ENCODE measurements at places on chromosomes 12 and 14.

- no peak for DNase-seq
Measured at GRCh38 chr14:92153581-92153980, 31.8 kb downstream of the CPSF2 start.

- DNase-seq = no peak
Measured at GRCh38 chr12:62146318-62146717, 113.9 kb upstream of the USP15 start.

- no peak for DNase-seq
Measured at GRCh38 chr14:35243956-35244355, 48.2 kb upstream of the PSMA6 start.

DNA sequence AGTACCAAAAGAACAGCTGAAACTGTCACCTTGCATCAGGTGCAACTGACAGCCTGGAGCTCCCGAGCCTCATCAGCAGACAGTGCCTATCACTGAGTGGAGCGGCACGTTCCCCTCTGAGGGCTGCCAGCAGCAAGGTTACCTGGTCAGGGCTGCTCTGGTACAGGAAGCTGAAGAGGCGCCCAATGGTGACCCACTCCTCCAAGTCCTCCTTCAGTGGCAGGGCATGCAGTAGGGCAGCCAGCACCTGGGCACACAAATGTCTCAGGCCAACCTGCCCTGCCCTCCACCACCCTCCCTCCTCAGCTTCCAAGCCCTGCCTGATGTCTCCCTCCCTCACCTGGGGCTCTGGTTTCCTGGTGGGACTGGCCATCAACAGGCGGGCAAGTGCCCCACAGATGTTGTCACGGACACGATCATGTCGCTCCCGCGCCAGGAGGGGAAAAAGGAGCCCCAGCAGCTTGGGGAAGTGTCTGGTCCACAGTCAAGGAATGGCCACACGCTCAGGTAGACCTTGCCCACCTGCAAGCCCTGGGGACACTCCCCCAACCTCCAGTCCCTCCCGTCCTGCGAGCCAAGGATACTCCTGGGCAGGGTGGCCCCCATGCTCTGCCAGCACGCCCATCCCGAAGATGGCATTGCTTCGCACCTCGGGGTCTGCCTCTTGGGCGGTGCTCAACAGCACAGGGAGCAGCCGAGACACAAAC is 7.1 kb downstream of the IPO4 start:
- no peak for DNase-seq

- peak; percentile 68 for DNase-seq
Measured at GRCh38 chr12:1592444-1593173, 1.8 kb downstream of the FBXL14 start.

DNA sequence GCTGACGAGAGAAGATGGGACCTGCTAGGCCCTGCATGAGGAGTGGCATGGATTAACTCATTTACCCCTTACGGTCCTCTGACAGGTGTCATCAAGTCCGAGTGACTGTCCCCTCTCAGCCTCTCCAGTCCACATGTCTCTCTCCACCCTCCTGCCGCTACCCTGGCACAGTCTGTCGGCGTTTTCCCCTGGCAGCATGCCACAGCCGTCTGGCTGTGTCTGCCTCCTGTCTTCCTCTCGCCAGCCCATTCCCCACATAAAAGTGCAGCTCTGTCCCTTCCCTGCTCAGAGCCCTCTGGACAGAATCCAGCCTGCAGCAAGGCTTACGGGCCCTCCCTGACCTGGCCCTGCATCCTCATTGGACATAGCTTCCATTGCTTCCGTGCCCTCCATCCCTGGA is 45.6 kb downstream of the UBE3B start:
- no peak for DNase-seq

DNA sequence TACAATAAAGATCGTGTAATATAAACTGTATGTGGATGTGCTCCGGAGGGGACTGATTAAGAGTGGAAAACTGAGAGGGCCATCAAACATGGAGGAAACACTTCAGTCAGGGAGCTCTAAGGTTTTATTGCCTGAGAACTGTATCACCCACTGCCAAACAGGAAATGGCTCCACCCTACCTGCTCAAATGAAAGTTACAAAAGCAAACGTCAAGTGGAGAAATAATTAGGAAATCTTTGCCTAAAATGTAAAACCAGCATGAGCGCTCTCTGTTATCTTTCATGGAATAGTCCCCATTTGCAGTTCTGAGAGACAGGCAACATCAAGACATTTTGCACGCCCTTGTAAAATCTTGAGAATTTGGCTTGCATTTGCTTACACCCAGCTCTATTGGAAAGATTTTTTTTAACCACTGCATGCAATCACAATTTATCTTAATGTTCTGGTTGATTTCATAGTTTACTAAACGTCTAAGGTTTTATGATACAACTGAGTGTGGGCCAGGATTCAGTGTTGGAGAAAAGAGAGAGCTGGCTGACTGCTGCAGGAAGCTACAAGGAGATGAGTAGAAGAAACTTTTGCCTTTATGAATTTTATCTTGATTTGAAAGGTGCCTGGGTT is 344.0 kb upstream of the PRICKLE1 start:
- no peak for DNase-seq

DNA sequence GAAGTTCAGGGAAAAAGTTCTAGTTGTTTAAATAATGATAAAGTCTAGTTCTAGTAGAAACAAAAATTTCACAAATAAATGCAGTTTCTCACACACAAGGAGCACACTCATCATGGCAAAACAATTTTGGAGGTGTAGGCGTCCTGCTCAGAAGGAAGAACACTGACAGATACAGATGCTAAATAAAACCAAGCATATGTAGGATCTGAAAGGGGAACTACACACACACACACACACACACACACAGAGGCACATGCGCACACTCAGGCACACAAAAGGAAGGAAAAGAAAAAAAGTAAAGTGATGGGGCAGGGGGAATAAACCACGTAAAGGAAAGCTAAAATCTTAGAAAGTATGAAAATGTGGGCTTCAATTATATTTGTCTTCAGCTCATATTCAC is 117.7 kb downstream of the SOX5 start:
- DNase-seq = no peak

DNA sequence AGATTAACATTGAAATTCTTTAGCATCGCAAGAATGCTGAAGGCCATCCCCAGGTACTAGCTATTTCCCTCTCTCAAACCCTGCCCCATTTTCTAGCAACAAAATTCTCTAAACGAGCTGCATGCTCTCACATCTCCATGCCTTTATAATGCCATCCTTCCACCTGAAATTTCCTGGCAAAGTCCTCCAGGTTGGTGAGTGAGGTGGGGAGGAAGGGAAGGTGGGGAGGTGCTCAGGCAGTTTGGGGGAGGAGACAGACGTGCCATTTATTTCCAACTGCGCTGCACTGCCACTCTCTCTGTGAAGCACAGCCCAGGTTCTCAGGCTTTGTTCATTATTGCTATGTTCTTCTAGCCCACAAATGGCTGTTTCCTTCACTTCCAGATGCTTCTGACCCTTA is 208.4 kb downstream of the PAWR start:
- DNase-seq = no peak

GRCh38 chr14:105430042-105430441 is 10.4 kb downstream of the MTA1 start:
- DNase-seq = no peak

DNA sequence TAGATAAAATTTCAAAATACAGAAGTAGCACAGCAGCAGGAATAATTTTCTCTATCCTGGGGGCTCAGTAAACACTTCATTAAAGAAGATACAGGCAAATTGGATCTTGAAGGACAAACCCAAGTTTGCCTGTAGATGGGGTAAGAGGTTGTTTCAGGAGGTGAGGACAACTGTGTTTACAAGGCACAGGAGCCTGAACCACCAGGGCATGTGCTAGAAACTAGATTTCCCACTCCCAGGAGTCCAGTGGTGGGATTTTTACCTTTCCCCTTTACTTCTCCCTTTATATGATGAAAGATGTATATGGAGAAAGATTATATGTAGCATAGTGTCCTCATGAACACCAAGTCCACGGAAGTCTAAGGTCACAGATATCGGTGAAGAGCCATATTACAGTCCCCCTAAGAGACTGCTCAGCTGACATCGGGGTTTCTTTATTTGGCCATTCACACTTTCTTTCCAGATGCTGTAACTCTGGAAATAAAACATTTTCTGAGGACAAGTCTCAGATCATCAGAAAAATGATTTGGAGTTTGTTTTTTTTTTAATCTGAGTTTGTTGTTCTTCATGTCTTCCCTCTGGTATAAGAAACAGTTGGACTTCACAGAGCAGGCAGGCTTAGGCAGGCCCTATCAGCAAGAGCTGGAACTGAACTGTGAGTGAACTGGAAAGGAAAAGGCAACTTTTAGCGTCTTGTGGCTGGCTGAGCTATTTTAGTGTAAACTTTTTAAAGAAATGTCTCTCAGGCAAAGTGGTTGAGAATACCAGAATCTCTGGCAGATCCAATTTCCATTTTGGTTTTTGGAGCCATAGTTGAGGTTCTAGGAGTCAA is 8.0 kb upstream of the EVL start:
- no peak for DNase-seq

GRCh38 chr12:124345795-124346194 is 50.9 kb downstream of the RFLNA start:
- DNase-seq = no peak

DNA sequence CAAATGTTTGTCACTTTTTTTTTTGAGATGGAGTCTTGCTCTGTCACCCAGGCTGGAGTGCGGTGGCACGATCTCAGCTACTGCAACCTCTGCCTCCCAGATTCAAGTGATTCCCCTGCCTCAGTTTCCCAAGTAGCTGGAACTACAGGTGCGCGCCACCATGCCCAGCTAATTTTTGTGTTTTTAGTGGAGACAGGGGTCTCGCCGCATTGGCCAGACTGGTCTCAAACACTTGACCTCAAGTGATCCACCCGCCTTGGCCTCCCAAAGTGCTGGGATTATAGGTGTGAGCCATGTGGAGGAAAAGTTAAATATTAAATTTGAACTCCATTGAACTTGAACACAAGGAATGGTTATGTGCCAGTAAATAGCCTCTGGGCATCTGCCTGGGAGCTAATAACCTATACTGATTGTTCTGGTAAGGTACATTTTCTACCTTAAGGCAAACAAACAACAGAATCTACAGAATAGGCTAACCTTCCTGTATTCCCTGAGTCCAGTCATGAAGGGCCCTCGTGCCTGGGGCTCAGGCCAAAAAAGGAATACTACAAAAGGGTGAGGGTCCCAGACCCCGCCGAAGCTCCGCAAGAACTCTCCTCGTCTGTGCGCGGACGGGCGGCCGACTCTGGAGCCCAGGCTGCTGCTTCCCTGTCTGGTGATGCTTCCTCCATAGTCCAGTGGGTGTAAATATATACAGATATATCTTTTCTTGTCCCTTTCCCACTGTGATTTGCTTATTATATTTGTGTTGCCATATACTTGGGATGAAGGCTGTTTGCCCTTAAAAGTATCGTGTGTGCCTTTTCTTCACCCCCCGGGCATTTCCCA is 74.0 kb upstream of the EIF5 start:
- no peak for DNase-seq

DNA sequence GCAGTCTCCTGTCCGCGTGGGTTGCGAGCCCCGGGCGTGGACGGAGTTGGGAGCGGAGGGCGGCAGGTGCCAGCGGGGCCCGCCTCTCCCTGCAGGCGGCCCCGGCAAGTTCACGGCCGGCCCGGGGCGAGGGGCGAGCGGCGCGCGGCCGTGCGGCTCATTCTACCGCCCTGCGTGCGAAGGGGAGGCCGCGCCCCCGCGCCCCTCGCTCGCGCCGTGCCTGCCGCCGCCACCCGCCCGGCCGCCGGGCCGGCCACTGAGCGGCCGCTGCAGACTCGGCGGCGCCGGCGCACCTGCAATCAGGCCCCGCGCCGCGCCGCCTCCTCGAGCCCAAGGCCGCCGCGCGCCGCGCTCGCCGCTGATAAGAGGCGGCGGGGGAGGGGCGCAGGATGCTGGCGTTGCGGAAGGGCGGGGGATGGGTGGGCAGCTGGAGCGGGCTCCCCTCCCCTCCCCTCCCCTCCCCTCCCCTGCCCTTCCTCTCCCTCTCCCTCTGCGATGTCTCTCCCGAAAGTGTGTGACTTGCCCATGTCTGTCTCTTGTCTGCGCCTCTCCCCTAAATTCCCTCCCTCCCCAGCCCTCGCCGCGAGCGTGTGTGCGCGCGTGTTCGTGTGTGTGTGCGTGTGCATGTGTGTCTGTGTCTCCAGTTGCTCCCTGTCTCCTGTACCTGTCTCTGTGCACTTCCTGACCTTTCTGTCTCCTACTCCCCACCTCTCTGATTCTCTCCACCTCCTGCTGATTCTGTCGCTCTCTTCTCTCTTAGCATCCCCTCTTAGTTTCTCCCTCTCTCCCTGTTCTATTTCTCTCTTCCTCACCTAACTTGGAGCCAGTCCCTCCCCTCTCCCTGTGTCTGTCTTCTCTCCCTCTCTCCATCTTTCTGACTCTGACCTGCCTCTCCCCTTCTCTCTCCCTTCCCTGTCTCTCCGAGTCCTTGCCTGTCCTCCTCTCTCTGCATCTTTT is 768.1 kb upstream of the TBX3 start:
- DNase-seq = no peak

GRCh38 chr14:92798811-92799210 is 4.7 kb downstream of the GOLGA5 start:
- DNase-seq = no peak

DNA sequence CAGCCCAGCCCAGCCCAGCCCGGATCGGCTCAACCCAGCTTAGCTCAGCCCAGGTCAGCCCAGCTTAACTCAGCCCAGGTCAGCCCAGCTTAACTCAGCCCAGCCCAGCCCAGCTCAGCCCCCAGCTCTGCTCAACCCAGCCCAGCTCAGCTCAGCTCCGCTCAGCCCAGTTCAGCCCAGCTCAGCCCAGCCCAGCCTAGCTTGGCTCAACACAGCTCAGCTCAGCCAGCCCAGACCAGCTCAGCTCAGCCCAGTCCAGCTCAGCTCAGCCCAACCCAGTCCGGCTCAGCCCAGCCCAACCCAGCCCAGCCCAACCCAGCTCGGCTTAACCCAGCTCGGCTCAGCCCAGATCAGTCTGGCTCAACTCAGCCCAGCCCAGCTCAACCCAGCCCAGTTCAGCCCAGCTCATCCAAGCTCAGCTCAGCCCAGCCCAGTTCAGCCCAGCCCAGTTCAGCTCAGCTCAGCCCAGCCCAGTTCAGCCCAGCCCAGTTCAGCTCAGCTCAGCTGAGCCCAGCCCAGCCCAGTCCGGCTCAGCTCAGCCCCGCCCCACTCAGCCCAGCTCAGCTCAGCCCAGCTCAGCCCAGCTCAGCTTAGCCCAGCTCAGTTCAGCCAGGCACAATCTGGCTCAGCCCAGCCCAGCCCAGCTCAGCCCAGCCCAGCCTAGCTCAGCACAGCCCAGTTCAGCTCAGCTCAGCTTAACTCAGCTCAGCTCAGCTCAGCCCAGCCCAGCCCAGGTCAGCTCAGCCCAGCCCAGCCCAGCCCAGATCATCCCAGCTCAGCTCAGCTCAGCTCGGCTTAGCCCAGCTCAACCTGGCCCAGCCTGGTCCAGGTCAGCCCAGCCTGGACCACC is 331.7 kb downstream of the TMEM121 start:
- peak; percentile 52 for DNase-seq

- no peak for DNase-seq
Measured at GRCh38 chr12:7150841-7151240, 20.7 kb downstream of the CLSTN3 start.

GRCh38 chr12:67647181-67647798 is 1.3 kb upstream of the DYRK2 start:
- DNase-seq = no peak

GRCh38 chr14:103121846-103122584 is 1.2 kb upstream of the TNFAIP2 start:
- DNase-seq = peak; percentile 93
